ENCODE measurements at places on chromosomes 16 and 17. TPM values are rescaled to one million over a fixed set of nuclear protein-coding genes. Genes with fewer than 3 reads are reported as not detected.

DNA sequence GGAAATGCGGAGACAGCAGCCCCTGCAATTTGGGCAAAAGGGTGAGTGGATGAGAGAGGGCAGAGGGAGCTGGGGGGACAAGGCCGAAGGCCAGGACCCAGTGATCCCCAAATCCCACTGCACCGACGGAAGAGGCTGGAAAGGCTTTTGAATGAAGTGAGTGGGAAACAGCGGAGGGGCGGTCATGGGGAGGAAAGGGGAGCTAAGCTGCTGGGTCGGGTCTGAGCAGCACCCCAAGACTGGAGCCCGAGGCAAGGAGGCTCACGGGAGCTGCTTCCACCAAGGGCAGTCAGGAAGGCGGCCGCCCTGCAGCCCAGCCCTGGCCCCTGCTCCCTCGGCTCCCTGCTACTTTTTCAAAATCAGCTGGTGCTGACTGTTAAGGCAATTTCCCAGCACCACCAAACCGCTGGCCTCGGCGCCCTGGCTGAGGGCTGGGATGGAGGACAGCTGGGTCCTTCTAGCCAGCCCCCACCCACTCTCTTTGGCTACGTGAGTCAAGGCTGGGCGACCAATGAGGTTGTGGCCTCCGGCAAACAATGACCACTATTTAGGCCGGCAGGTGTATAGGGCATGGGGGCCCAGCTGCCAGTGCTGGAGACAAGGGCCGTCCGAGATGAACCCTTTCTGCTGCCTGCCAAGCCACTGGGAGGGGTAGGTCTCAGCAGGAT, 507 bp downstream of the SERPINF1 start:
- no peak overlapping the region for H3K27ac ChIP-seq
- H3K27me3 ChIP-seq = no peaks in the 10 kb centered on the region
- no peaks in the 10 kb centered on the region for H3K36me3 ChIP-seq

The C16orf96 gene
- 0.37 TPM for total RNA-seq

DNA sequence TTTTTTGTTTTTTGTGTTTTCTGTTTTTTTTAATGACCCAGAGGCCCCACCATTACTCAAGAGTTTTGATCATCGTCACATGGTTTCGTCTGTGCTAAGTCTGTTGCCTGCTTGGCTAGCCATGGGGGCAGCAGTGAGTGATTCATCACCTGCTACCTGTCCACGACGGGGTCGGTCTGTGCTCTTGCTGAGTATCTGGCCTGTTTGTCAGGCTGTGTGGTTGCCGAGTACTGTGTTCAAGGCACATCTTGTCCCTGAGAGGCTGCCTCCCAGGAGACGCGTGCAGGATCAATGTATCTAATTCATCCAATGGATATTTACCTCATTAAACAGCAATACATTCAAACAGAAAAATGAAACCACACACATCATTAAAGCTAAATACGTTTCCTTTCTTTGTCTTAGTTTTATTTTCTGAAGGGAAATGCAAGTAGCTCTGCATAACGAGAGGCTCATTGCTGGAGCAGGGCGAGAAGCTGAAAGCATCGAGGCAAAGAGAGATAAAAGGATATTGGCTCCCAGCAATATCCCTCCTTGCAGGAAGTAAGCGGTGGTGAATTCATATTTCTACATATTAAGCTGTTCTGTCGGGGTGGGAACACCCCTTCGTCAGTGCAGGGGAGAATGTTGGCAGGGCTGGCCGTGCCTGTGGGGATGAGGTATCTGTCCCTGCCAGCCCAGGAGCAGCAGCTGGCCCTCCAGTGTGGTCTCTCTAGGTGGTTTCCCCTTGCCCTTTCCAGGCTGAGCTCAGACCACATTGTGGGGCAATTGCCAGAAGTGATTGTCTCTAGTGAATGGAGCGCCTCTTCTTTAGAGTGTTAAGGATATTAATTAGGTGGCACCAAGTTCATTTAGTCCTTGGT, 166.2 kb upstream of the ASIC2 start:
- H3K4me1 ChIP-seq = no peaks in the 10 kb centered on the region
- no peak overlapping the region for H3K4me3 ChIP-seq
- H3K27ac ChIP-seq = no peak overlapping the region
- no peaks in the 10 kb centered on the region for H3K36me3 ChIP-seq
- no peaks in the 10 kb centered on the region for H3K27me3 ChIP-seq

The ZNF750 gene
- 4.4 TPM for total RNA-seq

- DNase-seq = peak; percentile 38
- H3K27me3 ChIP-seq = no peaks in the 10 kb centered on the region
- no peaks in the 10 kb centered on the region for H3K36me3 ChIP-seq
- no peaks in the 10 kb centered on the region for H3K4me1 ChIP-seq
Measured at GRCh38 chr16:77304877-77305276, 105.7 kb downstream of the SYCE1L start.

- peaks cover 6% of the 10 kb centered on the region for H3K4me1 ChIP-seq
- no peak for DNase-seq
- peaks cover 10% of the 10 kb centered on the region for H3K36me3 ChIP-seq
- H3K4me3 ChIP-seq = no peak overlapping the region
- H3K27ac ChIP-seq = no peak overlapping the region
Measured at GRCh38 chr16:1349951-1350350, 1.7 kb downstream of the TSR3 start.

GRCh38 chr17:55737976-55738501, 12.8 kb upstream of the PCTP start:
- no peaks in the 10 kb centered on the region for H3K27me3 ChIP-seq
- no peak overlapping the region for H3K4me3 ChIP-seq
- H3K27ac ChIP-seq = no peak overlapping the region
- H3K4me1 ChIP-seq = peaks cover 13% of the 10 kb centered on the region
- no peak for DNase-seq
- no peaks in the 10 kb centered on the region for H3K36me3 ChIP-seq

- H3K4me1 ChIP-seq = no peaks in the 10 kb centered on the region
- H3K27ac ChIP-seq = no peak overlapping the region
- H3K4me3 ChIP-seq = no peak overlapping the region
- no peak for DNase-seq
- H3K27me3 ChIP-seq = peaks cover 2% of the 10 kb centered on the region
- H3K36me3 ChIP-seq = no peaks in the 10 kb centered on the region
Measured at GRCh38 chr16:88377961-88378360, 4.8 kb upstream of the ZNF469 start.

GRCh38 chr16:50102051-50102746, 36.4 kb downstream of the HEATR3 start:
- H3K36me3 ChIP-seq = peaks cover 21% of the 10 kb centered on the region
- no peaks in the 10 kb centered on the region for H3K27me3 ChIP-seq
- no peaks in the 10 kb centered on the region for H3K4me1 ChIP-seq
- DNase-seq = no peak
- no peak overlapping the region for H3K27ac ChIP-seq

The OR1A1 gene
- total RNA-seq = not detected

The TMEM235 gene
- total RNA-seq = 0.97 TPM

The XAF1 gene
- 30.3 TPM for total RNA-seq

DNA sequence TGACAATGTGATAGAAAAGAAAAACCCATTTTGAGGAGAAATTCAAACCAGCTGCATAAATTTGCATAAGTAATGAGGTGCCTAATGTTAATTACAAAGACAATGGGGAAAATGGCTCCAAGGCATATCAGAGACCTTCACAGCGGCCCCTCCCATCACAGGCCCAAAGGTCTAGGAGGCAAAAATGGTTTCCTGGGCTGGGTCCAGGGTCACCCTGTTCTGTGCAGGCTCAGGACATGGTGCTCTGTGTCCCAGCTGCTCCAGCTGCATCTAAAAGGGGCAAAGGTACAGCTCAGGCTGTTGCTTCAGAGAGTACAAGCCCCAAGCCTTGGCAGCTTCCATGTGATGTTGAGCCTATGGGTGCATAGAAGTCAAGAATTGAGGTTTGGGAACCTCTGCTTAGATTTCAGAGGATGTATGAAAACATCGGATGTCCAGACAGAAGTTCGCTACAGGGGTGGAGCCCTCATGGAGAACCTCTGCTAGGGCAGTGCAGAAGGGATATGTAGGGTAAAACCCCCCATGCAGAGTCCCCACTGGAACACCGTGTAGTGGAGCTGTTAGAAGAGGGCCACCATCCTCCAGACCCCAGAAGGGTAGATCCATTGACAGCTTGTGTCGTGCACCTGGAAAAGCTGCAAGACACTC, 40.6 kb downstream of the IKZF3 start:
- H3K27ac ChIP-seq = no peak overlapping the region
- no peaks in the 10 kb centered on the region for H3K4me1 ChIP-seq
- no peak for DNase-seq
- no peaks in the 10 kb centered on the region for H3K27me3 ChIP-seq
- H3K36me3 ChIP-seq = no peaks in the 10 kb centered on the region

- H3K4me3 ChIP-seq = no peak overlapping the region
- no peaks in the 10 kb centered on the region for H3K36me3 ChIP-seq
- H3K4me1 ChIP-seq = peaks cover 26% of the 10 kb centered on the region
- H3K27me3 ChIP-seq = no peaks in the 10 kb centered on the region
Measured at GRCh38 chr17:40534371-40535189, 30.7 kb downstream of the CCR7 start.

- no peak overlapping the region for H3K4me3 ChIP-seq
- DNase-seq = no peak
- H3K27ac ChIP-seq = no peak overlapping the region
Measured at GRCh38 chr16:65634833-65635232, 513.0 kb upstream of the CDH11 start.

DNA sequence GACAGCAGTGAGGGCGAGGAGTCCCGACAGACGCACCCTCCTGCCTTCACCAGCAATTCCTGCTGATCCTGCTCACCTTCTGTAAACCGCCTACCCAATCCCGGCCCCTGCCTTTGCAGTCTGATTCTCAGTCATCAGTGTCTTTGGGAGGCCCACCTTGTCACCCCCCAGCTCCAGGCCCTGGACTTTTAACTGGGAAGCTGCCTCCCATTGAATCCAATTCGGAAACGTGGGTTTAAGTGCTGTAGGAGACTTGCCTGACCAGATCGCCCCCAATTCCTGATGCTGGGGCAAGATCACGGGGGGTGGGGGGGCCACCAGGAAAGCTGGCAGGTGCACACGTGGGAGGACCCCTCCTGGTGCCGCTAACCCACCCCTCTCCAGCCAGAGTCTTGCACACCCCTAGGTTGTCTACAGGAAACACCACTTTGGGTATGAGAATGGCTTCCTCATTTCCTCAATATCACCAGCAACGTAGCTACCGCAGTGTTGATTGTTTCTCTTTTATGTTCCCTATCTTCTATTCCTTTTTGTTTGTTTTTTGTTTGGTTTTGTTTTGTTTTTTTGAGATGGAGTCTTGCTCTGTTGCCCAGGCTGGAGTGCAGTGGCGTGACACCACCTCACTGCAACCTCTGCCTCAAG, 46.6 kb upstream of the CMIP start:
- no peak overlapping the region for H3K27ac ChIP-seq
- no peaks in the 10 kb centered on the region for H3K27me3 ChIP-seq
- no peaks in the 10 kb centered on the region for H3K36me3 ChIP-seq
- DNase-seq = no peak
- H3K4me1 ChIP-seq = no peaks in the 10 kb centered on the region
- H3K4me3 ChIP-seq = no peak overlapping the region

The SCNN1B gene
- total RNA-seq = 58.7 TPM

- no peak overlapping the region for H3K27ac ChIP-seq
- H3K36me3 ChIP-seq = no peaks in the 10 kb centered on the region
- no peak overlapping the region for H3K4me3 ChIP-seq
- no peaks in the 10 kb centered on the region for H3K4me1 ChIP-seq
Measured at GRCh38 chr16:5584109-5584508, 486.5 kb upstream of the EEF2KMT start.

The AHSP gene
- total RNA-seq = not detected

GRCh38 chr16:88726981-88727380, 20.7 kb downstream of the CTU2 start:
- no peaks in the 10 kb centered on the region for H3K27me3 ChIP-seq
- DNase-seq = no peak
- H3K4me1 ChIP-seq = no peaks in the 10 kb centered on the region
- H3K36me3 ChIP-seq = peaks cover 2% of the 10 kb centered on the region
- no peak overlapping the region for H3K27ac ChIP-seq
- no peak overlapping the region for H3K4me3 ChIP-seq

DNA sequence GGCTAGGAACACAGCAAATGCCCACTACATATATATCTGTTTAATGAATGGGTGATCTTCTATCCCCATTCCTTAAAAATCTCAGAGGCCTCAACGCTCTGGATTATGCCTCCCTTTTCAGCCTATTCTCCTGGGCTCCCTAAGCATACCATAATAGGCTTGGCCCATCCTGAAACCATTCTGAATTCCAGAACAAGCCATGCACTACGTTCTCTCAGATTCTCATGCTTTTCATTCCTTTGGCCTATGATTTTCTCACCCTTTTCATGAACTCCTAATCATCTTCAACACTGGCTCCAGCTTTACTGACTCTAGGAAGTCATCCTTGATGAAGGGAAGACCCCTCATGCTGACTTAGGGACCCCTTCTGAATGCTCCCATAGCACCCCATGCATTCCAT, 71.1 kb downstream of the RPGRIP1L start:
- H3K4me3 ChIP-seq = no peak overlapping the region
- peaks cover 2% of the 10 kb centered on the region for H3K36me3 ChIP-seq
- H3K27me3 ChIP-seq = no peaks in the 10 kb centered on the region
- no peak overlapping the region for H3K27ac ChIP-seq

The GP1BA gene
- 0.94 TPM for total RNA-seq

GRCh38 chr17:11925262-11926021, 71.8 kb downstream of the ZNF18 start:
- DNase-seq = peak; percentile 26
- no peak overlapping the region for H3K27ac ChIP-seq
- H3K4me1 ChIP-seq = no peaks in the 10 kb centered on the region
- H3K27me3 ChIP-seq = no peaks in the 10 kb centered on the region
- H3K36me3 ChIP-seq = no peaks in the 10 kb centered on the region

GRCh38 chr17:36066365-36066985, 2.4 kb downstream of the CCL18 start:
- no peaks in the 10 kb centered on the region for H3K27me3 ChIP-seq
- H3K27ac ChIP-seq = no peak overlapping the region
- H3K4me3 ChIP-seq = no peak overlapping the region
- DNase-seq = no peak
- no peaks in the 10 kb centered on the region for H3K4me1 ChIP-seq
- no peaks in the 10 kb centered on the region for H3K36me3 ChIP-seq

The DVL2 gene
- 57.5 TPM for total RNA-seq

The CCDC200 gene
- total RNA-seq = 1.4 TPM

The TPSD1 gene
- not detected for total RNA-seq

The CACNG1 gene
- not detected for total RNA-seq

DNA sequence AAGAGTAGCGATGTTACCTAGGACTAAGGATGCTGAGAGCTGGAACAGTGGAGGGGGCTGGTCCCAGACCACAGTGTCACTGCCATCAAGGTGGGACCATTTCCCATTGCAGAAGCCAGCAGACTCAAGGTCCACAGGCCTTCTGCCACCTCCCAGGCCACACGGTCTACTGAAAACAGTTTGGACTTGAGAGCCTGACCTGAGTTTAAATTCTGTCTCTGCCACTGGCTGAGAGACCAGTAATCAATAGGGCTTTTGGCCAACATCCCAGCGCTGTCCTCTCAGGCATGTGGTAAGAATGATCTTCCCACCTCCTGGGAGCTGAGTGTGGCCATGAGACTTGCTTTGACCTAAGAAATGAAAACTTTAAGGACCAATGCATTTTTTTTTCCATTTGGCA, 331.4 kb upstream of the CDH5 start:
- peaks cover 13% of the 10 kb centered on the region for H3K4me1 ChIP-seq
- no peak overlapping the region for H3K27ac ChIP-seq
- H3K4me3 ChIP-seq = no peak overlapping the region
- no peaks in the 10 kb centered on the region for H3K36me3 ChIP-seq
- DNase-seq = no peak

The SOST gene
- not detected for total RNA-seq

GRCh38 chr17:68705714-68706076, 104.5 kb upstream of the FAM20A start:
- no peak overlapping the region for H3K27ac ChIP-seq
- no peak overlapping the region for H3K4me3 ChIP-seq
- H3K27me3 ChIP-seq = no peaks in the 10 kb centered on the region
- peaks cover 5% of the 10 kb centered on the region for H3K4me1 ChIP-seq
- H3K36me3 ChIP-seq = no peaks in the 10 kb centered on the region
